ENCODE measurements at places on chromosomes 2 and 18.

- DNase-seq: no peak
Measured at GRCh38 chr18:23169673-23170044, 34.4 kb downstream of the CABLES1 start.

DNA sequence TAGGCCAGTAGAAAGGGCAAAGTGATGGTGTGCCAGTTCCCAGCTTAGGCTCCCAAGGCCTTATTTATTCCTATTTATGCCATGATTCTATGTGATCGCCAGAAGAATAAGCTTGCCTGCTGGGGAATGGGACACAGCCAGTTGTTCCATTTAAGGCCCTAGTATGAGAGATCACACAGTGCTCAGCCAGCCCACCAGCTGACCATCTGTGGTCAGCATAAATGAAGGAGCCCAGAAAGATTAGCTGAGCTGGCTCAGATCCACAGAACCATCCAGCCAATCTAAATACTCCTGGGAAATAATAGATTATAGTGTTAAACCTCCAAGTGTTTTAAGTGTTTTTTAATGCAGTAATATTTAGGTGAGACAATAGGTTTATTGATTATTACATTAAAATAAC, 12.6 kb upstream of the L3MBTL4 start:
- no peak for DNase-seq

DNA sequence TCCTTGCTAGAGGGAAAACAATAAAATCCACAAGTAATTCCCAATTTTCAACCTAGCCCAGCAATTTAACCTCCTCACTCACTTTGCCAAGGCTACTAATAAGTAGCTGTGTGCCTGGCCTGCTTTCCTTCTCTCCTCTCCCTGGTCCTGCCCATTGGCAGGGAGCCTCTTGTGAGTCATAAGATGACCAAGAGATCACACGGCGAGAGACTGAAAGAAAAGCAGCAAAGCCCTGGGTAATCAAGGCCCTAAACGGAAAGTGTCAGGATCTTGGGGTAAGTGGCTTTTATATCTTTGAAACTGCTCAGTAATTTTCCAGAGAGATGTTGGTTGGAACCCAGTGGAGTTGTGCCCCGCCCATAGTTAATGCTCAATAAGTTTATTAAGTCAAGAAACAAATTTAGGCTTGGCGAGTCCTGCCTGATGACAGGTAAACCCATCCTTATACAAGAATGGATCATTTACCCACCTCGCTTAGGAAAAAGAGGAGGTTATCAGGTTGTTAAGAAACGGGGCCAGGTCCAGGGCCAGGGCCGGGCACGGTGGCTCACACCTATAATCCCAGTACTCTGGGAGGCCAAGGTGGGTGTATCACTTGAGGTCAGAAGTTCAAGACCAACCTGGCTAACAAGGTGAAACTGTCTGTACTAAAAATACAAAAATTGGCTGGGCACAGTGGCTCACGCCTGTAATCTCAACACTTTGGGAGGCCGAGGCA, 10.0 kb upstream of the ADAM17 start:
- DNase-seq: no peak

GRCh38 chr18:63446266-63446665, 24.0 kb upstream of the VPS4B start:
- DNase-seq: no peak

DNA sequence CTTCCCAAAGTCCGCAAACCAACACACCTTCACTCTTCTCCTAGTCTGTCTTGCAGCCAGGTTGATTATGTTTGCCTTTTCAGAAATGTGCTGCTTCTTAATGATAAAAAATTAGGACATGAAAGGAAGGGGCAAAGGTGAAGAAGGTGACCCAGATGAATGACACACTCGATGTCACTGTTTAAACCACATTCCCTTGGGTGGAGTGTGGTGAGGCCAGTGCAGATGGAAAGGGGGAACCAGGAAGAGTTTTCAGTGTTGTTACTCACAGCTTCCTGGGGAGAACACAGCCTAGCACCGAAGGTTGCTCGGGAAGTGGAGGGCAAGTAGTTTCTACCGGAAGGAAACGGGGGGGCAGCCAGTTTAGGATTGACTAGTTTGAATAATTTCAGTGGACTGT, 57.2 kb upstream of the BOD1L2 start:
- no peak for DNase-seq

- DNase-seq: no peak
Measured at GRCh38 chr2:147865560-147865959, 20.7 kb downstream of the ACVR2A start.

DNA sequence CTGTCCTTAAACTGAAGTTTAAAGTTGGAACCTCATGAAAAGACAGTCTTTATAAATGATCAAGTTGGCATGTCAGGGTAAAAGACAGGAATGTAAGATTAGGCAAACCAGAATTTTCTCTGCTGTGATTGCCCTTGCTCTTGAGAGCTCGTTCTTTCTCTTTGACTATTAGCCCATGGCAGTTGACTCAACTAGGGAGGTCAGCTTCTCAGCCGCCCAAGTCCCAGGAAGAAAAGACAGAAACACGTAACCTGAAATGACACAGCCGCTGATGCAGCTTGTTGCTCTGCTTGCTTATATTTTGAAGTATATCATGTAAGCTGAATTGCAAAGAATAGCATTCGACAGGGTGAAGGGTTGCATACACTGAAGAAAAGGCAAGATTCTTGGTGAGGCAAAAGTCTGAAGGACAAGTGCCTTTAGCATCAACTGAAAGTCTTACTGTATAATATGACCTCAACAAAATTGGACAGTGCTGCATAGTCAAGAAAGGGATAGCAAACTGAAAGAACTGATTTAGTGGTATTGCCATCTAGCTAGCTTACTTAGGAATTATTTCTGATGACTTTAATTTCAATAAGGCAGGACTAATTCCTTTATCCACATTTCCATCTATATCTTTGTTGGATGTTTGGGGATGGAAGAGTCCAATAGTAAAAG, 54.7 kb downstream of the ARHGAP15 start:
- no peak for DNase-seq

- no peak for DNase-seq
Measured at GRCh38 chr2:20430035-20430434, 16.8 kb upstream of the RHOB start.

DNA sequence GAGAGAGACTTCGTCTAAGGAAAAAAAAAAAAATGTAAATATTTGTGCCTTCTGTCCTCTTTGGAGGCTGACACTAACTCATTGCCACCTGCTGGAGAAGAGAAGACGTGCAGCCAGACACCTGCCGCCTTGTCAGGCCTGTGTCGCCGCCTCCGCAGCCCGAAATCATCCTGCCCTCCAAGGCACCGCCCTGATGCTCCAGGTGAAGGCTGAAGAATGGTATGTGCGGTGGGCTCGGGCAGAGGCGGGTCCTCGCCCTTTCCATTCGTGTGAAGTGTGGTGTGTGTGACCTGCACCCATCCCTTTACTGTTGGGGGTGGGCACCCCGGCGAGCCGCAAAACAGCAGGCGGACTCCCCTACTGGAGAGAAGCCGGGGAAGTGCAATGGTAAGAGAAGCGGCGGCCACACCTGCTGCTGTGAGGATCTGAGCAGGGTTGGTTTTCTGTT, 60.4 kb downstream of the FAM161A start:
- peak; percentile 74 for DNase-seq

DNA sequence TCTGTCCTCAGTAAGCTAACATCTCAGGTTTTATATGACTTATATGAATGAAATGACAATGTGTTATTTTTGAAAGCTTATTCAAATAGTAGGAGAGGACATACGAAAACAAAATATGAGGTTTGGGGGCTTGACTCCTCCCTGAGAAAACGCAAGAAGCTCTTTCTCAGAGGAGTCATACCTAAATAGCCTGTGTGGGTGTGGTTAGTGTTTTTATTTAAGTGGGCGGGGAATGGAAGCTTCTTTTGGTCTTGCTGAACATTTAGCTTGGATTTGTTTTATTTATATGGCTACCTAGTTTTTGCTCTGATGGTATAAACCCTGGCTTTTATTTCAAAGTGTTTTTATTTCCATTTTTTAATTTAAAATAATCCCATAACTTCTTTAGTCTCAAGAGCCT, 72.1 kb upstream of the DSG1 start:
- no peak for DNase-seq

DNA sequence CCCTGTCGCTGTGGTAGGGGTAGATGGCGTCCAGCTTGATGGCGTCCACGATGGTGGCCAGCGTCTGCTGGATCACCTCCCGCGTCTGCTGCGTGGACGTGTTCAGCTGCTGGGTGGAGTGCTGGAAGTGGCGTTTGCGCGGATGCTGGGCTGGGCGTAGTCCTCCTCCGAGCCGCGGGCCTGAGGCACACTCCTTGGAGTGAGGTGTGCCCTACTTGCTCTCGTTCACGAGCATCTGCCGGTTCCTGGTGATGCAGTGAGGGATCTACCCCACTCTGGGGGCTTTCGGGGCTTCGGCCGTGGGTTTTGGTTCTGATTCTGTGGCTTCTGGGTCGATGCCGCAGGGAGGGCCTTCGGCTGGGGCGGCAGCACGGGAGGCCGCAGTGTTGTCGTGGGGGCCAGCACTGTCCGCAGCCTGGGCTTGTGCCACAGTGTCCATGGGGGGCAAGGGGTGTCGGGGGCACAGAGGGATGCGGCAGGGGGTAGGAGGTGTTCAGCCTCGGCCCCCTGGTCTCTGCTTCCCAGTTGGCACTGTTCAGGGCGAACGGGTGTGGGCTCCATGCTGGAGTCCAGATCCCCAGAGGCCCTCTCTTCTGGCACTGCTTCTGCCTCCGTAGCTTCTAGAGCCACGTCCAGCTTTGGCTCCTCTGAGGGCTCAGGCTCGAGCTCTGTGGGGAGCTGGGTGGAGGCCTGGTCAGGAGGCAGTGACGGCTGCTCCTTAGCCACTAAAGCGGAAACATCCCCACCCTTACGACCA, 890.6 kb upstream of the LRRTM1 start:
- no peak for DNase-seq

GRCh38 chr2:238159661-238160205, 963 bp downstream of the ERFE start:
- no peak for DNase-seq

GRCh38 chr2:149430743-149431736, 100.7 kb downstream of the LYPD6 start:
- DNase-seq: no peak

DNA sequence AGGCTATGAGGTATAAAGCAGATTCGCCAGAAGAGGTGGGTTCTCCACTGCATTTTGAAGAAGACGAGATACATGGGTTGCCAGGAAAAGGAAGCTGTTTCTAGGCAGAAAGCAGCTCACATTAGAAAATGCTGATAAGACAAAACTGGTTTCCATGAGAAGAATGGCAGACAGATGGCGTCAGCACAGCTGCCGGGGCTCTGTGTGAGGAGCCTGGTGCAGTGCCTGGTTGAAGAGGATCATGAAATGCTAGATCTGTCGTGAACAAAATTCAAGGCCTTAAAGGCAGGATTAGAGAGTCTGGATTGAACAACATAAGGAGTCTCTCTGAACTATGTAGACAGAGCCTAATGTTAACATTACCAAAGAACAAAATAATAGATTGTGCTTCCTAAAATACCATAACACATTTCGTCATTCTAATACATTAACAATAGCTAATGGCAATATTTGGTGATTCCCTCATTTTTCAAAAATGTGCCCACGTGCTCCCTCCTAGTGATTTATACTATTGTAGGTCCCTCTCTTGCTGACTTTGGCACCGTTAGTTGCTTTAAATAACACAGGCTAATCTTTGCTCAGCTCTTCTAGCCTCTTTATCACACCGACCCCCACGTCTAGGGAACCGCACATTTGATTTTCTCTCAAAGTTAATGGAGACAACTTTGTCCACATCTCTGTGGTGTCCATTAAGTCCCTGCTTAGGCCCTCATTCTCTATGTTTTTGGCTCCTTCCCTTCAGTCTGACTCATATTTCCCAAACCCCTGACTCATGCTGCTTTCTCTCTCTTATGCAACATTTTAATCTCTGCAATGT, 38.2 kb downstream of the EFEMP1 start:
- DNase-seq: peak; percentile 3

- peak; percentile 65 for DNase-seq
Measured at GRCh38 chr18:55588111-55588869, at the start of gene TCF4. Gene TCF4, minus strand, starts transcription at chr18:55588192. Its CDS starts 1,076 bp downstream, at chr18:55587116.

- DNase-seq: no peak
Measured at GRCh38 chr2:111938392-111938791, 40.0 kb downstream of the MERTK start.

DNA sequence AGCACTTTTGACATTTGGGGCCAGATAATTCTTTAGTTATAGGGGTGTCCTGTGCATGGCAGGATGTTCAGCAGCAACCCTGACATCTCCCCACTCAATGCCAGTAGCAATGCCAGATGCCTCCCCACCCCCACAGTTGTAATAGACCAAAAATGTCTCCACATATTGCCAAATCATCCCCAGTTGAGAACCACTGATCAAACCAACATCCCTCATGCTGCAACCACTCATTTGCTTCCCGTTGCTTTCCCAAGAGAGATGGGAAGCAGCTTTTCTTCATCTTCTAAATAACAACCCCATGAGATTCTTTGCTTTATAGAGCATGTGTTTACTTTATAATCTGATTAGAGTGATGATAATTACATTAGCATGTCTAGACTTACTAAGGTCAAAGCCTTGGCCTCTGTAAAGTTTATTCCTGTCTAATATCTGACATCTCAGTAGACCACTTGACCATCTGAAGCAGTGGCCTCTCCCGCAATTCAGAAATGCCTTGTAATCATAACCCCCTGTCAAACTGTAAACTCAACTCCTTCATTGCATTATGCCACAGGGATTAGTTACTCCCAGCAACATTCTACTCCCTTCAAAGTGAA, 28.7 kb upstream of the C1D start:
- DNase-seq: no peak

DNA sequence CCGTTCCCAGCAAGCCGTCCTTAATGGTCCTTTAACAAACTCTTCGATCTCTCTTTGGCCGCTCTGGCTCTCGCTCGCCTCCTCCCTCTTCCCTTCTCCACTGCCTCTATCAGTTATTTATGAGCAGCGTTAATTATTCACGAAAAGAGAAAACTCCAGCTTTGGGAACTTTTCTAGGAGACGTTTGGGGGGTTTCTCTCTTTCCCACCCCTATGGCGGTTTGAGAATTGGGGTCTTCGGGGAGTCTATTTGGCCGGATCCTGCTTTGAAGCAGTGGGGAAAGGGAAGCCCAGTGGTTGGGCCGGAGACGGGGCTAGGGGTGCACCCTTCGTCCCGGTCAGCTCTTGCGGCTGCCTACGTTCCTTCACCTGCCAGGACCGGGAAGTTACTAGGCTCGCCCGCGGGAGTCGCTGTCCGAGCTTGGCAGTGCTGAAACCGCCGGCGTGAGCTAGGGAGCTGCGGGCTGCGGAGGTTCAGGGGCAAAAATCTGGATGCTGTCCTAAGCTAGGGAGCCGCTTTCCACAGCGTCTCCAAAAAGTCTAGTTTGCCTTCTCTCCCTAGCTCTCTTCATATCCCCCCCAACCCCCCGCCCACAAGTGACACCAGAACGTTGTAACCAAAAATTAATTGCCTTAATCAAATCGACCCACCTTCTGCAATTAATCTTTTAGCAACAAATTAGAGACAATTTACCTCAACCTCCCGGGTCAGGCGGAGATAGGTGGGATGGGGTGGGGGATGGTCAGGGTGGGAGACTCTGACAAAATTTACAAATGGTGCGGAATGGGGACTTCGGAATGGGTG, 8.9 kb upstream of the SKOR2 start:
- peak; percentile 48 for DNase-seq

- DNase-seq: no peak
Measured at GRCh38 chr2:232874677-232875223, 4.7 kb downstream of the SNORC start.

- DNase-seq: no peak
Measured at GRCh38 chr2:44743473-44743872, 198.0 kb upstream of the SIX3 start.

GRCh38 chr18:37341473-37342086, 224.0 kb downstream of the CELF4 start:
- no peak for DNase-seq

GRCh38 chr2:40653829-40654228, 201.9 kb upstream of the SLC8A1 start:
- DNase-seq: no peak

- no peak for DNase-seq
Measured at GRCh38 chr18:38759457-38759856, 1193.9 kb upstream of the CELF4 start.
